Inflammatory macrophage treated with lipopolysaccharide for 1 hour (primary cell): ENCODE measurements at places on chromosomes 6 and 20.

- DNase-seq, result peak; percentile 91
Measured at GRCh38 chr6:14743474-14744211, 502.2 kb upstream of the JARID2 start.

- DNase-seq, result no peak
Measured at GRCh38 chr20:10080574-10080973, 45.8 kb downstream of the ANKEF1 start.

DNA sequence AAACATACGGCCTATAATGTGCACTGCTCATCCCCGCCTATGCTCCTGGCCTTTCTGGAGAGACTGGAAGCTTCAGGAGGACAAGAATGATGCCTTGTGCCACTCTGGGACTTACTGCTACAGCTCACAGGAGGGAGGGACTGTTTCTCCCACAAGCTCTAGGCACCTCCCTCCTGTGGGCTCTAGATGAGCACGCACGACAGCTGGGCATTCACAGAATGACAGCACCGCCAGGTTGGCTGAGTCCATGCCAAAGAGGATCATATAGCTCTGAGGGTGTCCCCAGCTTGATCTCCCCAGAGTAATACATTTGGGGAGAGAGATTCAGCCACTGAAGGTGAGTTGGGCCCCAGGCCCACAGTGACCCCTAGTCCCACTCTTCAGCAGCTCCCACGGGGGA, 10.1 kb upstream of the PGC start:
- no peak for DNase-seq

DNA sequence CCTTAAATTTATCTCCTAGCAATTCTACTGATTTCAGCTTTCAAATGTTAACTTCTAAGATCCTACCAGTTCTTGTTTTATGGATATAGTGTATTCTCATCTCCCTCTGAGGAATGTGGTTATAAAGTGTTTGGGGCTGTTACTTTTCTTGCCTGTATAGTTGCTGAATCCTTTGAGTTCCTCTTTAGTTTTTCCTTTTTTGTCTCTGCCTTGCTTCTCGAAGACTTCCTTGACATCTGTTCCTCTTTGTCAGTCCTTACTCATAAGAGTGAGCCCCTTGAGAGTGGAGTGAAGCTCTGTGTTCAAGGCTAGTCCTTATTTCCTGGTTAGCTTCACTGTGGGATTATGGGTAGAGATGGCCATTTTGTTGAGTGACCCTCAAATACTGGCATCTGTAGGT, 84.6 kb downstream of the ELOVL4 start:
- DNase-seq, result no peak

DNA sequence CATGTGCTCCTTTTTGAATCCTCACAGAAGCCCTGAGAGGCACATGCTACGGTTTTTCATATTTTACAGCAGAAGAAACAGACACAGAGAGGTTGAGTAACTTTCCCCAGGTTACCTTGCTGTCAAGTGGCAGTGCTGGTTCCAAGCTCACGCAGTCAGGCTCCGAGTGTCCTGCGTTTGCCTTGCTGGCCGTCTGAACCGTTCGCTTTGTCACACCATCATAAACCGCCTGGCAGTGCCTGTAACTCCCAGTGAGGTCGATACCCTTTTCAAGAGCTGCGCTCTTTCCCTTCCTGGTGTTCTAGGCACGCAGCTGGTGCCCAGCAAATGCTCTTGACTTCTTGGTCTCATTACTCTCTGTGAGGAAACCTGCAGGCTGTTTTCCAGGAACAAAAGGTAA, 31.3 kb upstream of the KCNG1 start:
- no peak for DNase-seq

DNA sequence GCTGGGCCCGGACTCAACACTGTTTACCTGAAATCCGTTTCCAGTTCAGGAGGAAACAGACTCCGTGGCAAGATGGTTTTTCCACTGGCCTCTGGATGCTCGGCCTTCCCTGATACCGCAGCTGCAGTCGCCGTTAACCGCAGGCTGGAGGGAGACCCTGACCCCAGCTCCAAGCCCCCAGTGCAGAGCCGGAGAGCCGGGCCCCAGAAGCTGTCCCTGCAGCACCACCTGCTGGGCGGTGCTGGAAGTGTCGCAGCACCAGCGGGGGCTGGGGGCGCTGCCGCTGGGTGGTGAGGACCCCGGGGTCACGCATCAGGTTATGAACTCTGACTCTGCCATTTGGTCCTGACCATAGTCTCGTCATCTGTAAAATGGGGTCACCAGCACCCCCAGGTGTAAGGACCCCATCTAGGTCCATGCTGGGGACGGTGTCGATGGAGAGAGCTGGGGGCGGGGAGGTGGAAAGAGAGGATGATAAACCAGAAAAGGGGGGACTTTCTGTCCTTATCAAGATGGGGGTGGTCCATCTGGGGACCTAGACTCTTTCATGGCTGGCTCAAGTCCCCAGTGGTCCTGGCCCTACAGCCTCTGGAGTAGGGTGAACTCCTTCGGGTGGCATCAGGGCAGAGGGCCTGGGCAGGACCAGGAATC, 20.8 kb upstream of the CHRNA4 start:
- DNase-seq, result no peak

GRCh38 chr6:104431096-104431495, 428.6 kb downstream of the HACE1 start:
- DNase-seq, result no peak

GRCh38 chr6:42021847-42022754, 28.2 kb upstream of the TAF8 start:
- no peak for DNase-seq
